ENCODE measurements at places on chromosomes 7 and 10. TPM values are rescaled to one million over a fixed set of nuclear protein-coding genes. Genes with fewer than 3 reads are reported as not detected.
A peak's percentile ranks its signal among the peaks of the same experiment; 100 is the strongest.

GRCh38 chr10:109861081-109861480, 62.2 kb downstream of the XPNPEP1 start:
- DNase-seq: no peak

GRCh38 chr7:116829493-116829892, 32.9 kb upstream of the CAPZA2 start:
- DNase-seq: no peak

- no peak for DNase-seq
Observed at GRCh38 chr10:15448598-15448997, 77.5 kb upstream of the FAM171A1 start.

DNA sequence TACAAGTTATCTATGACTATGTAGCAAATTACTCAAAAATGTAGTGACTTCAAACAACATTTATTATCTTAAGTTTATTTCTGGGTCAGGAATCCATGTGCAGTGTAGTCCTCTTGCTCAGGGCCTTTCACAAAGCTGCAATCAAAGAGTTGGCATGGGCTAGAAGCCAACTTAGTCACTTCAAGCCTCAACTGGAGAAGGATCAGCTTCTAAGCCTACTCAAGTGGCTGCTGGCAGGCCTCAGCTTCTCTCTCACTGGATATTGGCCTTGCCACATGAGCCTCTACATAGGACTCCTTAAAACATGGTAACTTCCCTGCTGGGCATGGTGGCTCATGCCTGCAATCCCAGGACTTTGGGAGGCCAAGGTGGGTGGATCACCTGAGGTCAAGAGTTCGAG, 5.0 kb upstream of the NFE2L3 start:
- DNase-seq: no peak

- DNase-seq: no peak
Observed at GRCh38 chr7:55052741-55053427, 34.1 kb downstream of the EGFR start.

DNA sequence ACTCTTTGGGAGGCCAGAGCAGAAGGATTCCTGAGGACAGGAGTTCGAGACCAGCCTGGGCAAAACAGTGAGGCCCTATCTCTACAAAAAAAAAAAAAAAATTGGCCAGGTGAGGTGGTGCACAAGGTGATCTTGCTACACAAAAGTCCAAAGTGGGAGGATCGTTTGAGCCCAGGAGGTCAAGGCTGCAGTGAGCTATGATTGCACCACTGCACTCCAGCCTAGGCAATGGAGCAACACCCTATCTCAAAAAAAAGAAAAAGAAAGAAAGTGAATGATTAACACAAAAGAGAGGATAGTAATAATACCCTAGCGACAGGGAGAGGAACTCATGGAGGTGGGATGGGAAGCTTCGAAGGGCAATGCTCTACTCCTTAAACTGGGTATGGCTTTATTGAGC, 30.4 kb downstream of the TMEM176B start:
- DNase-seq: no peak

DNA sequence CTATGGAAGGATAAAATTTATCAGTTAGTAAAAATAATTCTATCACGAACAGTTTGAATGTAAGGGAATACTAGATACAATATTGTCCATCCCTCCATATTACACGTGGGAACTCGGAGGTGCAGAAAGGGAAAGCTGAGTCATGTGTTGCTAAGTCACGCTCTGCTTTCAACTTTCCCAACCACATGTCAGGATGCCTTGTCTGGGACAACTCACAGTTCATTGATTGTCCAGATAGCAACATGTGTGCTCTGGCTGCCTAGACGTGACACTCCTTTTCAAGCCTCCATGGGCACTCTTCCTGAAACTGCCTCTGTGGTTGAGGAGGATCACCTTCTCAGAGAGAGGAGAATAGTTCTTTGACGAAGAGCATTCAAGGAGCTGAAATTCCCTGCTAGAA, 808.1 kb downstream of the GRID1 start:
- DNase-seq: peak; percentile 11

DNA sequence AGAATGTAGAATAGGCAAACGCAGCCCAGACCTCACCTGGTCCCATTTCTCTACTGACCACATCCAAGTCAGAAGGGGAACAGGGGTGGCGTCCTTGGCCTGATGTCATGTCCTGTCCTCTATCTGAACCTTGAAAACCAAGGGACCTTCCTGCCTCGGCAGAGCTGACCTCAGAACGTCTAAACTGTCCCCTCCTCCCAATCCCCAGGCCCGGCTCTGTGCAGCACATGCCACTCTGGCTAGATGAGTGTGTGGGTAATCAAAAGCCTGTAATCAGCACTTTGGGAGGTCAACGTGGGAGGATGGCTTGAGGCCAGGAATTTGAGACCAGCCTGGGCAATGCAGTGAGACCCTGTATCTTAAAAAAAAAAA, 46.5 kb upstream of the ZNF479 start:
- DNase-seq: no peak

DNA sequence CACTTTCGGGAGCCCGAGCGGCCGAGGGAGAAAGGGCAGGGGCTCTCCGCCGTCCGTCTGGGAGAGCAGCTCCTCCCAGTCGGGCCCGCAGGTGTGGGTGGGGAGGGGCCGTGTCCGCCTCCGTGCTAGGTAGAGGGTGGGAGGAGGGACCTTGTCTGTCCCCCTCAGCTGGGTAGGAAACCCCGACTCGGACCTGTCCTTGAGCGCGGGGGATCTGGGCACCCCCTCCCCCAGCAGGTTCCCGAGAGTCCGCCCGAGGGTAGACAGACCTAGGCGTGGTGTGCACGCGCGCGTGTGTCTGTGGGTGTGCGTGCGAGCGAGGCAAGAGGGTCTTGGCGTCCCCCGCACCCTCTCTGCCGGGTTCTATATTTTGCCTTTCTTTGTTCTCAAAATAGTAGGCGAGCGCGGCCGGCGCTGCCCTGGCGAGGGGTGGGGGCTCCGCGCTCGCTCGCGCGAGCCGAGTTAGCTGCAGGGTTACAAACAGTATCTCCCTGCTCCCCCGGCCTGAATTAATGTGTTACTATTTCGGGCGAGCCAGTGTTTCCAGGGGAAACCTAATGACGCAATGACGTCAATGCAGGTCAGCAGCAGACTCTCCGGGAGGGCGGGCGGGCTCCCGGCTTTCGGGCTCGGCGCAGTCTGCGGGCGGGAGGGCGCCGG, 73.9 kb upstream of the LEP start:
- DNase-seq: peak; percentile 22

- DNase-seq: no peak
Observed at GRCh38 chr7:113487925-113488731, 369.8 kb upstream of the SMIM30 start.

DNA sequence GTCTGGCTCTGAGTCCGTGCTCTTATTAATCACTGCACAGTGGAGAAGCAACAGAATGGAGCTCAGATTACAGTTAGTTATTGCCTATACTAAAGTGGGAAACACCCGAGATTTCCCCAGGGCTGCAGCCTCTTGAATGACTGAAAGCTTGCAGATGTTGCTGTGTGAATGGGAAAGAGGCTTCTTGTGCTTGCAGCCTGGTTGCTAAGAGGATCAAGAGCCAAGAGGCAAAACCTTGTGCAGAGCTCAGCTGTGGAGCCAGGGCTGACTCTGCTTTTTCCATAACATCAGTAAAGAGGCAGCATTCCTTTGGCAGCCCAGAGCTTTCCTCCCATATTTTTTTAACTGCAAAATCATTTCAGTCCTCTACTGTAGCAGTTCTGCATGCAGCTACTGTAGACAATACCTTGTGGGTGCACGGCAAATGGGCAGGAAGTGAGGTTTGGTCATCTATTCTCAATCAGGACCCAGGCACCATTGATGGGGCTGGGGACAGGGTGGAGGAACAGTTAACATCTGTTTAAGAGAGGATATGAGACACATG, 86.5 kb downstream of the RALA start:
- DNase-seq: no peak

DNA sequence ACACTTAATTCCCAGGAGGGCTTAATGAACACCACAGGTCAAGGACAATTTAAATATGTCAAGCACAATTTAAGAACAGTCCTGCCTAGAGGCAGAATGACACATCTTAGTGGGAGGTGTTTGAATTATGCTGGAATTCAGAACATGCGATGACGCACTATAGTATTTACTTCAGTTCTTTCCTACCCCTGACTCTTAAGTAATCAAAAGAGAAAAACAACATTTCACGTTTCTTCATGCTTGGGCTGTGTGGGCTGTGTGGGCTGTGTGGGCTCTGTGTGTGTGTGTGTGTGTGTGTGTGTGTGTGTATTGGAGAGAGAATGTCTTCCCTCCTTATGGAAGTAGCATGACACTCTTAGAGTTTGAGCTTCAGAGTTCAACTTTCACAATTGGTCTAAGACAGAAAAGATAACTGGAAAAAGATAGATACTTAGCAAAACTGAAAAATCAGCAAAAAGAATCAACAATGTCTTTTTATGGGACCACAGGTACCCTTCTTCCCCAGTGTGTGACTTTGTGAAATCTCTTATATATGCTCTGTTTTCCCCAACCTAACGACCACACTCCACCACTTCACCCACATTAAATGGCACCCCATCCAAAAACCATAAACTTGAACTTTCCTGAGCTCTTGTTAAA, 33.7 kb upstream of the CABCOCO1 start:
- peak; percentile 73 for DNase-seq

GRCh38 chr10:89799573-89799972, 98.2 kb downstream of the KIF20B start:
- DNase-seq: no peak

DNA sequence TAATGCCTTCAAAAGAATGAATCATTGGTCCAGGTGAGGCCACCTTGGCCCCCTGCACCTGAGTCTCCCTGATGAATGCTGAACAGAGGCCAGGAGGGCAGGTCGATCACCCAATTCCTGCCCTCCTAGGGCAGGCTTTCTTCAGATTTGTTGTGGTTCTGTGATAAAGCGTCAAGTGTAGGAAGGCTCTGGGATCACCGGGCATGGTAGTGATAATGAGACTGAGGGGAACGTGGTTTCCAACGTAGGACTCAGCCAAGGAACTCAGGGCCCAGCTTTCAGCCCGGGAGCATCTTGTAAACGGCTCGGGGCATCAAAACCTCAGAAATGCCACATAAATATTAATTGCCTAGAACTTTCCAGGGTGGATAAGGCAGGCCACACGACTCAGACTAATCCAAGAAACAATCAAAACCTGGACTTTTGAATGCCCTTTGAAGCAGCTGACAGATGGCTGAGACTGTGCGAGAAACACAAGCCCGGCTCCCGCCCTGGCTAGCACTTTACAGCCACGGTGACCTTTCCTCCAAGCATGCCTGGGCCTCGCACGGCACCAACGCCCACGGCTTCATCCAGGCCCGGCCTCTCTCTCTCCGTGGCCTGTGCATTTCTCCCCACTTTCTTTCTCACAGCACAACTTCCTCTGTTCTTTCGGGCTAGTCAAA, 239.3 kb upstream of the GRB10 start:
- no peak for DNase-seq

GRCh38 chr7:93117852-93118530, at the start of gene SAMD9:
Gene SAMD9 (minus strand): TSS chr7:93117979. CDS start chr7:93106097, 11,882 bp downstream.
- peak; percentile 43 for DNase-seq

DNA sequence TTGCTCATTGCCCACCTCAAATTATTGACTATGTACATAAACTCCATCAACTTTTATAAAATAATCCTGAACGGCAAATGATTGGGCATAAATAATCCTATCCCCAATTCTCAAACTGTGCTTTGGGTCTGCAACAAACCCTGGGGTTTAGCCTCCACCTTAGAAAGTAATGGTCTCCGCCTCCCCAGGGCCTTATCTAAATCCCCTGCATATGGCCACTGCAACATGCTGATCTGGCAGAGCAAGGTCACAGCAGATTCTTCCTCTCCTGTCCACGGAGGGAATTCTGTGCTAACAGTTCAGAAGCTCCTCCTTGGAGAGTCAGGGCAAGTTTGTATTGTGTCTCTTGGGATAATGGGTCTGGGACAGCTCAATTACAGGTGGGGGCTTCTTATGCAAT, 18.4 kb downstream of the FXYD4 start:
- DNase-seq: no peak

- peak; percentile 7 for DNase-seq
Observed at GRCh38 chr10:48306870-48307710, 613 bp downstream of the MAPK8 start.

- DNase-seq: no peak
Observed at GRCh38 chr10:114553436-114553835, 104.6 kb downstream of the ABLIM1 start.

DNA sequence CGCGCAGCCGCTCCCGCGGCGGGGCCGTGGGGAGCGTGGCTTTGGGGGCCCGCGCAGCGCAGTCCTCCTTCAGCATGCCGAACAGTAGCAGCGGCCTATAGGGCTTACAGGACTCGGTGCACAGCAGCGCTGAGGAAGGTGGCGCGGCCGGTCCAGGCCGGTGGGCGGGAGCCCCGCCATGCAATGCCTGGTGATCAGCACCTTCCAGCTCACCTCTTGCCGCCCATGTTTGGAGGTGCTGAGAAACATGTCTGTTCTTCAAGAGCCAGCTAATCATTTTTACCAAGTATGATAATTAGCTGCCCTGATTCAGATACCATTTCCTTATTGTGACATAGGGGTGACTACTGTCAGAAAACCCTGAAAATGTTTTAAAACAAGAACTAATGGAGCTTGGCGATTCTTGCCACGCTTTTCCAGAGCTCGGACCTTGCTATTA, 33.5 kb upstream of the SFTPD start:
- no peak for DNase-seq

- DNase-seq: no peak
Observed at GRCh38 chr7:51543801-51544553, 227.4 kb upstream of the COBL start.

DNA sequence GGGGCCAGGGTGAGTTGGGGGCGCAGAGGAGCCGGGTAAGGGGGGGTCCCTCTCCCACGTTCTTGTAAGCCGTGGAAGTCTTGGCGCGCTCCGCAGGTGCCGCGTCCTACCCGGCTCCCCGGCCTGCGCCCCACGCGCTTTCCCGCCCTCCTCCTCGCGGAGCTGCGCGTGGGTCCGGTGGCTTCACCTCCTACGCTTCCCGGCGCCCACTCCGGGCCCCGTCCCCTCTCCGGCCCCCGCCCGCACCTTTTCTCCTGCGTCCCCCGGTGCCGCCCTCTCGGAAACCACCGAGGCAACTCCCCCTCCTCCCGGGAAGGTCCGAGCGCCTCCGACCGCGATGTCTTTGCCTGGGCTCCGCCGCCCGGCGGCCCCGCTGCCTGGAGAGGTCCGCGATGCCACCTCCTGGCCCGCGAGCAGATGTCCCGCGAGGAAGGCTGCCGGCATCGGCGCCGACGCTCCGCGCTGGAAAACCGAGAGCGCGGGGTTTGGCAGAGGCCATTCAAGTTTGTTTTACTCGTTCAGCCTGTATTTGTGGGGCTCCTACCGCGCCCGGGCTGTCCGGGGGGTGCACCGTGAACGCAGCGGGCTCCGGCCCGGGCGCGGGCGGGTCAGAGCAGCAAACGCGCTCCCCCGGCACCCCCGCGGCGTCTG, 2.4 kb upstream of the NKX6-2 start:
- DNase-seq: no peak

The SPDYE6 gene
- total RNA-seq: not detected

The MYL10 gene
- total RNA-seq: not detected

The NRP1 gene
- 11.6 TPM for total RNA-seq

The CFAP43 gene
- 0.22 TPM for total RNA-seq

The POU6F2 gene
- total RNA-seq: not detected

The ZNF804B gene
- not detected for total RNA-seq

The SLC18A3 gene
- not detected for total RNA-seq

The C10orf143 gene
- not detected for total RNA-seq

The FRMD4A gene
- total RNA-seq: 4.2 TPM

The HOXA13 gene
- total RNA-seq: 2.7 TPM

The LDB1 gene
- 25.1 TPM for total RNA-seq

The ALOX5 gene
- not detected for total RNA-seq
